Left renal pelvis (tissue), 4 donors: ENCODE measurements at places on chromosomes 2 and 18.

- no peak for DNase-seq
These were observed 150.8 kb downstream of the ANKRD44 start for GRCh38 chr2:197159661-197160211.

DNA sequence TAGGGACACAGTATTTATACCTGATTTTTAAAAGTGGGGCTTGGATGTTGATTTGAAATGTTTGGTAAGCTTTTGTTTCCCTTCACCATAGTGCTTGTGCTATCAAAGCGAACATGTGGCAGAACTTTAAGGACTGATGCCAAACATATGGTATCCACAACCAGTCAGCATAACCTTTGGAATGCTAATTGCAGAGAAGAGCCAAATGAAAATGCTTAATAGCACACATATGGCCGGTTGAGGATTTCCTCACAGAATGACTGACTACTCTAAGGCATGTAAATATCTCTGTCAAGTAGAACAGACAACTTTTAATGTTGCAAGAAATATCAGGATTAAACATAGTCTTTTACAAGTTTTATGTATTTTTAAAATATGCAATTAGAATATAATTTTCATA is 120.9 kb upstream of the COL3A1 start:
- DNase-seq: peak; percentile 3

DNA sequence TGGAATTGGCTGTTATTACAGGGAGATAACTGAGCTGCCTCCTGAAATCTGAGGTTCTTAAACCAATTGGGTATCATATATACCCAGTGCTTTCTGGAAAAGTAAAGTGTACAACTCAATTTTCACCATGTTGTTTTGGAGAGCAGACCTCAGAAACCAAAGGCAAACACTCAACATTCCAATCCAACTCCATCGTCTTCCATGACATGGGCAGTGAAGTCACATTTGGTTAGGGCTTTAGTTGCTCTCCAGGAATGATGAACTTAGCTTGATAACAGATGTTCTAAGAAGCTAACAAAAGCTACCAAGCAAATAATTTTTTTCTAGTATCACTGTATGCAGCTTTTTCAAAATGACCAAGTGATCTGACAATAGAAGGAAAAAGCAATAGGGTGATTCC is 107.0 kb upstream of the SLC35G4 start:
- DNase-seq: no peak

DNA sequence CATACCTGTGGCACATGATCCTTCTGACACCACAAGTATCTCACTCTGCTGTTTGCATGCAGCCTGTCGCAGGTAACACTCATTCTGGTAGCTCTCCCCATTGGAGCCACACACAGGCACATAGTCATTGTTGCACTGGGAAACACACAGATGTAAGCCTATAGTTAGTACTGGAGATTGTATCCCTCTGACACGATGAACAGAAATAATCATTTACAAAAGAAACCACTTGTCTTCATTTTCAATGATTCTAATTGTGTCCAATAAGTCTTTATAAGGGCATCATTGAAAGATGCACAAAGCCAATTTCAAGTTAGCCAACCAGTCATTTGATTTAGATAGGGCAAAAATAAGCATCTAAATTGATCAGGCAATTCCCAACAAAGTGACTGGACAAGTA is 10.4 kb downstream of the TMEFF2 start:
- DNase-seq: no peak

GRCh38 chr18:21656402-21656801 is 44.3 kb downstream of the SNRPD1 start:
- DNase-seq: no peak
